Heart left ventricle (tissue), 16 donors: ENCODE measurements at places on chromosomes 3 and 15.

- no peaks in the 10 kb centered on the region for H3K4me1 ChIP-seq
- DNase-seq: no peak
- H3K36me3 ChIP-seq: no peaks in the 10 kb centered on the region
- no peaks in the 10 kb centered on the region for H3K27me3 ChIP-seq
- no peak overlapping the region for H3K27ac ChIP-seq
Measured at GRCh38 chr3:47713655-47714054, 68.0 kb downstream of the SMARCC1 start.

DNA sequence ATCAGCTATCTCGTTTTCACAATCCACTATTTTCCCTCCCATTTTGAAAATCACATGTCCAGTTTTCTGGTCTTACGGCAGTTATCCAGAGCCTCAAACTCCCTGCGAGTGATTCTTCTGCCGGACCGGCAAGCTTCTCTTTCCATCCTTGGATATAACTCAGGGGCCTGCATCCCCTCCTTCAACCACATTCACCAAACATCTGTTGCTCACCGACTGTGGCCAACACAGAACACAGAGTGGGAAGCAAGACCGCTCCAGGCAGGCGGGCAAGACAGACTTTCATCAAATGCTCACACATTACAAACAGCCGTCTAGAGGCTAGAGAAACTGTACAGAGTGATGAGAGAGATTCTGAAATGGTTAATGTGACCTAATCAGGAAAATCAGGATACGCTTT is 7.6 kb upstream of the SLC12A8 start:
- H3K27ac ChIP-seq: no peak overlapping the region
- DNase-seq: no peak
- no peak overlapping the region for H3K4me3 ChIP-seq

DNA sequence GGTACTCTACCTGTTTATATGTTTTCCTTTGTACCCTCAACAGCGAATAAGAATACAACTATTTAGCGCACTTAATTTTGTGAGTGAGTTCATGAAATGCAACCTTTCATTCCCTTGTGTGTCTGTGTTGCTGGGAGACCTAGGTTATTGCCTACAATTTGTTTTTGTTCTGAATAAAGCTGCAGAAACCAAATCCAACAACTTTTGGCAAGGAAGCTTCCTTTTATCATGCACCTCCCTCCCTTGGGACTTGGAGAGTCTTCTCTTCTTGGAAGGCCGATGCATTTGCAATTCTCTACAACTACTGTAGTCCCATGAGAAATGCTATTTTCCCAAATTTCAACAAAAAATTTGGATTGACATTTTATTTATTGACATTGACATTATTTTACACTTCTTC is 1002.4 kb upstream of the CADM2 start:
- no peak overlapping the region for H3K27ac ChIP-seq
- no peaks in the 10 kb centered on the region for H3K27me3 ChIP-seq
- no peaks in the 10 kb centered on the region for H3K4me1 ChIP-seq
- no peak for DNase-seq

- no peak for DNase-seq
- no peaks in the 10 kb centered on the region for H3K27me3 ChIP-seq
- H3K36me3 ChIP-seq: no peaks in the 10 kb centered on the region
- no peak overlapping the region for H3K4me3 ChIP-seq
Measured at GRCh38 chr15:93210995-93211394, 122.0 kb upstream of the RGMA start.

DNA sequence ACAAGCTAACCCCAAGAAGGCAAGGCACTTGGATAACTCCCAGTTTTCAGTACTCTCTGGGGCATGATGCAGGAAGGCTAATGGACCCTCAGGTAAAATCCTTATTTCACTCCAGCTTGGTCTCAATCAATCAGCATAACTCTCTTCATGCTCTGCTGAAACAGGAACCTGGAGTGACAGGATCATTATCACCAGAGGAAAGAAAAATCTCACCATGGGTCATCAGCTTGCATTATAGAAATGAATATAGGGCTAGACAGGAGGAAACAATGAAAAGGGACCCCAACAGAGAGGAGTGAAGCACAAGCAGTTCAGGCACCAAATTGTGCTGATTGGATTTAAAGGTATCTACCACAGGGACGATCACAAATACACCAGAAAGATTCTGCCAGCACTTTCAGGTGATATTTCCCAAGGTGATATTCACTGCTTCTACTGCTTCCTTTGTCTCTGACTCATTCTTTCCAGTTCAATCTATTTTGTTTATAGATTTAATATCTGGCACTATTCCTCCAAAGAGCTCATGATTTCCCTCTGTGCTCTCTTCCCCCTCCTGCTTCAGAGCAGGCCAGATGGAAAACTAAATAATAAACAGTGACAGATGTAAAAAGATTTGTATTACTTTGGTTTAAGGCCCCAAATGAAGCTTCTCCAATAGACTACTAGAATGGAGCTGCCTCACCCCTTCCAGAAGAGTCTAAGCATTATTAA is 22.9 kb upstream of the THUMPD3 start:
- no peaks in the 10 kb centered on the region for H3K27me3 ChIP-seq
- H3K4me1 ChIP-seq: no peaks in the 10 kb centered on the region
- H3K27ac ChIP-seq: no peak overlapping the region
- no peaks in the 10 kb centered on the region for H3K36me3 ChIP-seq
- no peak for DNase-seq
- no peak overlapping the region for H3K4me3 ChIP-seq

GRCh38 chr3:16104156-16104555 is 70.3 kb upstream of the GALNT15 start:
- H3K4me3 ChIP-seq: no peak overlapping the region
- no peaks in the 10 kb centered on the region for H3K4me1 ChIP-seq
- H3K36me3 ChIP-seq: no peaks in the 10 kb centered on the region
- DNase-seq: no peak

DNA sequence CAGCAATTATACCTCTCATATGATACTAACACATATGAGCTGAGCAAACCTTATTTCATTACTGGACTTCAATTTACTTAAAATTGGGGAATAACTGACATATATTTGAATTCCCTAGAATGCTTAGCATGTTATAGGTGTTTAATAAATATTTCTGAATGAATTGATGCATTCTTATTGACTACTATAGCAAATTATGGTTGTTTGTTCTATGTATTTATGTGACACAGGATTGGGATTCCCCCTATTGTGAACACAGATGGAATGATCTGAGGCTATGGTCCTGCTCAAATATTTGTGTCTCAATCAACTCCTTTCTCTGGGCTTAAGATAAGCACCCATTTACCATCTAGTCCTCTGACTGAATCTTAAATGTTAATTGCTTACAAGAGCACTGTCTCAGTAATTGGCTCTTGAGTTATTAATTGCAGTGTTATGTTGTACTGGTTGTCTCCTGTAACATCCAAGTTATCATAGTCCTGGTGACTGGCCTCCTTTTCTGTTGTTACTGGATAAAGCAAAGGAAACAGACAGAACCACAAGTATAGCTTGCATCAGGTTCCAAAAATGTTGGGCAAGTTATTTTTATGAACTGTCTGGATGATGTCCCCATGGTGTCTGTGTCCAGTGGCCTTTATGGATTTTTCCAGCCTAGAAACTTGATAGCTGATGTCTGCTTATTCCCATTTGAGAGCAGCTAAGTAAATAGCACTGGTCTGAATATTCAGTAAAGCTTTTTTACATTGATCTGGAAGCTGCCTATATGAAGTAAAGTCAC is 2.3 kb upstream of the UACA start:
- peaks cover 5% of the 10 kb centered on the region for H3K4me1 ChIP-seq
- no peak overlapping the region for H3K27ac ChIP-seq
- H3K27me3 ChIP-seq: no peaks in the 10 kb centered on the region
- no peak for DNase-seq
- H3K4me3 ChIP-seq: no peak overlapping the region

- no peak overlapping the region for H3K27ac ChIP-seq
- H3K27me3 ChIP-seq: no peaks in the 10 kb centered on the region
- no peak for DNase-seq
- H3K36me3 ChIP-seq: no peaks in the 10 kb centered on the region
Measured at GRCh38 chr3:122148941-122149627, 34.4 kb upstream of the CASR start.

- H3K4me1 ChIP-seq: no peaks in the 10 kb centered on the region
- no peak overlapping the region for H3K27ac ChIP-seq
- DNase-seq: no peak
- no peak overlapping the region for H3K4me3 ChIP-seq
Measured at GRCh38 chr3:107506458-107506857, 16.3 kb upstream of the BBX start.

DNA sequence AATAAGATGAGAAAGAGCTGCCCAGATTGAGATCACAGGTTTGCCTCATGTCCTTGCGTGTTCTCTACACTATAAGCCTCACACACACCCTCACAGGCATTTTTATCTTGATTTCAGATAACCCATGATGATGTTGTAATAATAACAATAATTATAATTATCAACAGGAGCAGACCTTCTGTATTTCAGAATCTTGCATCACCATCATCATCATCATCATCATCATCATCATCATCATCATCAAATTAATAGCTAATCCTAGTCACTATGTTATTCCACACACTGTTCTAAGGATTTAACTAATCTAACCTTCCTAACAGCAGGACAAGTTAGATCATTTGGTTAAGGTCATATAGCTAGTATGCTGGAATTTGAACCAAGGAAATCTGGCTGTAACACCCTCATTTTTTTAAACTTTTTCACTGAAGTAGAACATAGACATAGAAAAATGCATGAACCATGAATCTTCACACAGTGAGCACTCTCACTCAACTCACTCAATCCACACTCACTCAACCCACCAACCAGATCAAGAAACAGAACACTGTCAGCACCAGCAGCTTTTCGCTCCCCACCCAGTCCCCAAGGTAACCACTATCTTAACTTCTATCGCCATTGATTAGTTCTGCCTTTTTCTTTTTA is 1.8 kb upstream of the SH2D7 start:
- no peak for DNase-seq
- no peaks in the 10 kb centered on the region for H3K27me3 ChIP-seq
- H3K4me1 ChIP-seq: peaks cover 9% of the 10 kb centered on the region

DNA sequence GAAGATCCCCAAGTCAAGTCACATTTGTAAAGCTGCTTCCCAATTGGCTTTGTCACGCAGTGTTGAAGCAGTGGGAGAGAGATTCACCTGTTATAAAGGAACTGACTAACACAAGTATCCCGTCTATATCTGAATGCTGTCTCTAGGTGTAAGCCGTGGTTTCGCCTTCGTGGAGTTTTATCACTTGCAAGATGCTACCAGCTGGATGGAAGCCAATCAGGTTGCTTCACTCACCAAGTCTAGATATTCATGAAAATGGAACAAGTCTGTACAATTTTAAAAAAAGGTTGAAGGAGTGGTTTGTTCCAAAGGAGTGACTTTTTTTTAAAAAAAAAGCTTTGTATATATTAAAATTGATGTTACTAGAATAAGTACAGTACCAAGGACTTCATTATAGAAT is 11.7 kb downstream of the RBM5 start:
- H3K36me3 ChIP-seq: peaks cover 84% of the 10 kb centered on the region
- no peak overlapping the region for H3K4me3 ChIP-seq
- no peak for DNase-seq

DNA sequence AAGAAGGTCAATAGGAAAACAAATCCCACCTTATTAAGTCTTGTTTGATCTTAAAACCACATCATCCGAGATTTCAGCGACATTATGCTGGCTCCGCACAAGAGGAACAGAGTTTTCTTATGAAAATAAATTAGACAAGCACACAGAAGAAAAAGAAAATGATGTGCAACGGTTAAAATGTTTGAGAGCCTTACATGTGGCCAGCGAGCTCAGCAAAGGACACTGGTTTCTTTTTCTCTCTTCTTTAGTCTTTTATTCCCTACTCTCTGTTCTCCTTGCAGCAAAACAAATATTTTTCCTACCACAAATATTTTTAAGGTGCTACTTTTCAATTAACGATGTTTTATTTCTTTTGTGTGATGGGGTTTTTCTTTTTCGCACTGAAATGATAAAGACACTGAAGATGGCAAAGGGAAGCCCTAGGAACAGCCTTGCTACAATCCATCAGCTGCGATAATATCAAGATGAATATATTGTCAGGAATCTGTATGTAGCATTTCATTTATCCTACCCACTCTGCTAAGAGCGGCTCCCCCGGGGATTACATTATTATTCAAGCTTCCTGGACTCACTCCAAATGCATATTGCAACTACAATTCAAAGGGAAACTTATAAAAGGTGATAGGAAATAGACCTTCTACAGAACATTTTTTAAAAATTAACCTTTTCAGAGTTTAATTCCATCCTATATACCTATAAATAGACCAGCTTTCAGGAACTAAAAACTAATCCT is 72.9 kb downstream of the ANXA2 start:
- no peaks in the 10 kb centered on the region for H3K4me1 ChIP-seq
- H3K27ac ChIP-seq: no peak overlapping the region
- no peaks in the 10 kb centered on the region for H3K27me3 ChIP-seq
- no peak overlapping the region for H3K4me3 ChIP-seq

- no peaks in the 10 kb centered on the region for H3K36me3 ChIP-seq
- no peaks in the 10 kb centered on the region for H3K27me3 ChIP-seq
- no peak overlapping the region for H3K27ac ChIP-seq
- no peak overlapping the region for H3K4me3 ChIP-seq
Measured at GRCh38 chr3:175898194-175898593, 1039.1 kb downstream of the NAALADL2 start.
